RPMI8226 (cell line): ENCODE measurements at places on chromosomes 6 and 20.

GRCh38 chr6:155001482-155001881 lies 6.4 kb downstream of the TIAM2 start:
- no peak for DNase-seq

- DNase-seq: no peak
Measured at GRCh38 chr6:136158971-136159370, 91.1 kb downstream of the MTFR2 start.

DNA sequence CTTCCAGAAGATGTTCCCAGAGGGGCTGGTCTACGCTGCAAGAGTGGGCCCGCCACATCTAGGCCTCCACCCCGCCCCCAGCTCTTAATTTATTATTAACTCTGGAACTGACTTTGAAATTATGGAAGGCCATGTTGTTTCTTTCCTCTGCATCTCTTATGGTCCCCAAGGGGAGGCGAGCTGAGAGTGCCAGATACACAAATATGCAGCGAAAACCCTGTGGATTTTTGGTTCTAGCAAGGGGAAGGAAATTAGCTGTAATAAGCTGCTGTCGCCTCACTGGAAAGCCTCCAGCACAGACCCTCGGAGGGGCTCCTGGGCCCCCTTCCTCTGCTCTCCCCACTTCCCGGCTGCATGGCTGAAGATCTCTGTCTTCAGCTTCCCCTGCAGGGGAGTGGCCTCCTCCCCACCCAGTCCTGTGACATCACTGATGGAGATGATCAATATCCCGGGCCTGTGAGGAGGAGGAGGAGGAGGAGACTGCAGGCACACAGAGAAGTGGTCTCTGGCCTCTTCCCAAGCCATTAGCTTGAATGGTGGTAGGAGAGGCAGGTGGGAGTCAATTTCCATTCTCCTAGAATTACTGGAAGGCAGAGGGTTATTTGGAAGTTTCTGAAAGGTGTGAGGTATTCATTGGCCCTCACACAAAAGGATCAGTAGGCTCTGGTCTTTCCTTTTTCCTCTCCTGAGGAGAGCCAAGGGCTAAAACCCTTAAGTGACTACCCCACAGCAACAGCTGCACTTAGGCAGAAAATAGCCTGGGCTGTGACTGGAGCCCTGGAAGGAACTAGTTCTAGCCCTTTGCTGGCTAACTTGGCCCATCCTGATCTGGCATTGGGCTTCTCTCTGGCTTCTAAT lies 39.7 kb upstream of the CCDC167 start:
- DNase-seq: no peak

GRCh38 chr6:131161987-131162386 lies 26.7 kb downstream of the AKAP7 start:
- no peak for DNase-seq

- no peak for DNase-seq
Measured at GRCh38 chr6:155213611-155214372, 50.0 kb upstream of the CLDN20 start.

DNA sequence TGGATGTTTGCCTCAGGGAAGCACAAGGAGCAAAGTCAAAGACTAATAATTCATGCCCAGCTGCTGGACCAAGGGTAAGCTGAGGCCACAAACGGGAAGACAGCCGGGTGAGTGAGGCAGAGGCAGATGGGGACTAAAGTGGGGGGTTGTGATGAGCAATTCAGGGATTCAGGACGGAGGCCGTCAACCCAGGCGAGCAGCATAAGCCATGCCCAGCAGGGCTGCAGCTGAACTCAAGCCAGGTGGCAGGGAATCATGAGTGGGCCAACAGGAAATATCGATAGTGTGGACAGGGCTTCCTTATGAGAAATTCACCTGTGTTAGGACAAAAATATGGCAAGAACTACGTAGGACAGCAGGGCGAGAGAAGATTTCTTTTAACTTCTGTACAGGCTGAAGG lies 246.8 kb downstream of the CDC5L start:
- DNase-seq: no peak

DNA sequence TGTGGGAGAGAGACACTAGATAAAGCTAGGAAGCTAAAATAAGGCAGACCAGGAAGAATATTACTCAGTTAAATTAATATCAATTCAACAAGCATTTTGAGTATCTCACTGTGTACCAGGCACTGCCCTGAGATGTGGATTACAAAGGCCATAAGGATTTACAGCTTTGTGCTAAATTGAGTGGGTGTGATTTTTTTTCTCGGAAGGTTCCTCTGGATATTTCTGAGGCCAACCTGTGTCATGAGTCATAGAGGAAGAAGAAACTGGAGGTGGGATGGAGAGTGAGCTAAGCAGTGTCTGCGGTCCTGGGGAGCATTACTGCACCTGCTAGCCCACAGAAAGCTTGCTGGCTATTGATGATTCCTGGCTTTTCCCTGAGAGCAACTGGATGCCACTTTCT lies 135.2 kb downstream of the RFPL4B start:
- no peak for DNase-seq
